Esophagus squamous epithelium (tissue), 5 donors: ENCODE measurements at places on chromosomes 6 and 20.

GRCh38 chr6:4778086-4778485 is 1.9 kb downstream of the CDYL start:
- DNase-seq, result no peak

DNA sequence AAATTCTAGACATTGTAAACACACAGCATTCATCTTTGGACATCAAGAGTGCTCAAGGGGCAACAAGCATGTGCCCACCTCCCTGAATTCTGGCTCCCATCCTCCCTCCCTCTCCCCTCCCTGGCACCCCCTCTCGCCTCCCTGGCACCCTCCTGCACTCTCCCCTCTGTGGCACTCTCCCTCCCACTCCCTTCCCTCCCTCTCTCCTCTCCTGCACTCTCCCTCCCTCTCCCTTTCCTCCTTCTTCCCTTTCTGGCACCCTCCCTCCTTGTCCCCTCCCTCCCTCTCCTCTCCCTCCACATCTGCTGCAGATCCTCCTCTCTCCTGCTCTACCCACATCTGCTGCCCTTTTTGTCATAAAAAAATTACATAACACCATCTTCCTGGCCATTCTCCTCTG is 113.0 kb upstream of the SLC22A23 start:
- no peak for DNase-seq

DNA sequence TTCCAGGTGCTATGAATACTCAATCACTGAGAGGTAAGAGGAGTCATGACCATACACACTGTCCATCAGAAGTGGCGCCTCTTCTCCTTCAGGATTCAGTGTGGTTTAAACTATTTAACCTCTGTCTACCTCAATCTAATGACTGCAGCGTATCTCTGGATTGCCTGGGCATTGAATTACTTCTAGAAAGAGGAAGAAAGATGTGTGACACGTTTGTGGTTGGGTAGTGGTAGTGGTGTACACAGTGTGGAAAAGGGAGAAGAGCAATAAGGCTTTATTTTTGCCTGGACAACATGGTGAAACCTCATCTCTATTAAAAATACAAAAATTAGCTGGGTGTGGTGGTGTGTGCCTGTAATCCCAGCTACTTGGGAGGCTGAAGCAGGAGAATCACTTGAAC is 38.0 kb upstream of the ECHDC1 start:
- DNase-seq, result no peak

GRCh38 chr6:35522660-35523658 is 10.3 kb upstream of the TULP1 start:
- no peak for DNase-seq

DNA sequence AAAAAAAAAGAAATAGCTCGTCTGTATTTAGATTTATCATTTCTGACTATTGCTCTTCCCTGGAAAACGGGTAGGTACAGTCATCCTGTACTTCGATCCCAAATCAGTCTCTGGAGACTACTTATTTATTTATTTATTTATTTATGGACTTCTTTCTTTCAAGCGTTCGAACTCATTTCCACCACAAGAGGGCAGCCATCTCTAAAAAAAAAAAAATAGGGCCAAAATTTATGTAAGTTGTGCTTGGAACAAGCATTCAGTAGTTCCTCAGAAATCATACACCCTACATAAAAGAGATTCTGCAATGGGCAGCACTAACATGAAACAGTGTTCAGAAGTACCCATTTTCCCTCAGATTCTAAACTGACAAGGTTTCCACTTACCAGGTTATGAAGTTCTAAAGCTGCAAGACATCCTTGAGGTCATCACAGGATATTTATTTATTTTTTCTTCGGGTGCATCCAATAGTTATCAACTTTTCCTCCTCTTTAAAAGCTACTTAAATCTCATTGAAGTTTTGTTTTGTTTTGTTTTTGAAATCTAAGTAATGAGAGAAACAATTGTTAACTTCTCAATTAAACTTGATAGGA is 1.9 kb upstream of the BMP2 start:
- no peak for DNase-seq

- no peak for DNase-seq
Observed at GRCh38 chr6:37033819-37034795, 28.7 kb downstream of the FGD2 start.

DNA sequence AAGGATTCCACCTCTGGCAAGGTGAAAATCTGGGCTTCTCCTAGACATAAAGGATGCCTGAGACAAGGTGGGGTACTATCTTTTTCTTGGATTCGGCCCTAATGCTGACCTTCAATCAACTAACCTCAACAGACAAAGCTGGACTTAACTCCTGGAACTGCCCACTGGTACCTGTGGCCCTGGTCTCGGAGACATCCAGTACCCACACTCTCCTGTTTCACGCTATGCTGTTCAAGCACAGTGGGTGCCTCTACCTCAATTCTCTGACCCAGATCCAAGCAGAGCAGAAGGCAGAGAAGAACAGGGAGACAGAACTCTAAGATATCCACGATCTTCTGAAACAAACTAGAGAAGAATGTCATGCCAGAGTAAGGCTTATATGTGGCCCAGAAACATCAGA is 189.8 kb upstream of the FOXQ1 start:
- no peak for DNase-seq

- no peak for DNase-seq
Observed at GRCh38 chr6:122248844-122249243, 150.6 kb upstream of the HSF2 start.

- no peak for DNase-seq
Observed at GRCh38 chr6:130825772-130826441, 1.3 kb upstream of the SMLR1 start.

GRCh38 chr6:132063204-132063603 is 112.0 kb upstream of the CCN2 start:
- DNase-seq, result no peak

- no peak for DNase-seq
Observed at GRCh38 chr6:144660561-144661115, 375.5 kb downstream of the UTRN start.

- no peak for DNase-seq
Observed at GRCh38 chr6:116287689-116288282, 8.1 kb upstream of the TSPYL1 start.

DNA sequence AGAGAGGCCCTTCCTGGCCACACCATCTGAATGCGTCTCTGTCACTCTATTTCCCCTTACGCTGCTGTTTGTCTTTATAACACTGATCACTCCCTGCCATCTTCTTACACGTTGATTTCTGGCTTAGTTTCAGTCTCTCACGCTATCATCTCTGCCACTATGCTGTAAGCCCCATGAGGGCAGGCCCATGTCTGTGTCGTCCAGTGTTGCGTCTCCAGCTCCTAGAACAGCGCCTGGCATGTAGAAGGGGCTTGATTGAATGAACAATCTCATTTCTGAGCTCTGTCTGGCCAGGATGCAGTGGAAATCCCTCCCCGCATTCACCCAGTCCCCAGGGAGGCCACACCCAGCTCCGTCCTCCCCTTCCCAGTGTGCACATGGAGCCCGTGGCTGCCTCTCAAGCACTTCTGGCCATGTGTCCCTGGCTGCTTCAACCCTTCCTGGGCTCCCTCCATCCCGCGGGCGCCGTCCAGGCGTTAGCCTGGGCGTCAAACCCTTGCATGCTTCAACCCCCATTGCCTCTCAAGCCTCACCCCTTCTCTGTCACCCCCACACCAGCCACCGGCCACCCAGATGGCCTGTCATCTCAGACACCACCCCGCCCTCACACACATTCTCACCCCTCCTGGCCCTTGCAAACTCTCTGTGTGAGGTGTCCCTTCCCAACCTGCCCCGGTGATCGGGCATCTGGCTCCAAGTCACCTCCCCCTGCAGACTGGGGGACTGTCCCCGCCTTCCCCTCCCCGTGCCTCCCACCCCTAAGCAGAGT is 71.1 kb downstream of the SRC start:
- no peak for DNase-seq

DNA sequence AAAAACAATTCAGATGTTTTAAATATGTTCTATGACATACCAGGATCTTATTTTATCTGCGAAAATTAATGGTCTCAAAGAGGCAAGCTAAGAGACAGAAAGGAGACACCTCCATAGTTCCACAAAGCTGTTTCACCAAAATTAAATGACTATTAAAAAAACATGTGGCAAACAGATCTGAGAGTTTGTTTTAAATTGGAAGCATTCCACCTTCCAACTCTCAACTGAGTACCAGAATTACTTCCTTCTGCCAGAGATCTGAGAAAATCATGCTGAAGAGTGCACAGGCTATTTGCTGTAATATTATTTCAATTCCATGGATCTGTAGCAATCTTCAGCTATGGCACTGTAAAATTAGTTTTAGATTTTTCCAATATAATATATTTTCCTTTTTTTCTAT is 669.5 kb upstream of the MARCKS start:
- no peak for DNase-seq

GRCh38 chr6:152323376-152323775 is 313.8 kb downstream of the SYNE1 start:
- no peak for DNase-seq

- no peak for DNase-seq
Observed at GRCh38 chr6:32108094-32108627, 977 bp downstream of the TNXB start.

DNA sequence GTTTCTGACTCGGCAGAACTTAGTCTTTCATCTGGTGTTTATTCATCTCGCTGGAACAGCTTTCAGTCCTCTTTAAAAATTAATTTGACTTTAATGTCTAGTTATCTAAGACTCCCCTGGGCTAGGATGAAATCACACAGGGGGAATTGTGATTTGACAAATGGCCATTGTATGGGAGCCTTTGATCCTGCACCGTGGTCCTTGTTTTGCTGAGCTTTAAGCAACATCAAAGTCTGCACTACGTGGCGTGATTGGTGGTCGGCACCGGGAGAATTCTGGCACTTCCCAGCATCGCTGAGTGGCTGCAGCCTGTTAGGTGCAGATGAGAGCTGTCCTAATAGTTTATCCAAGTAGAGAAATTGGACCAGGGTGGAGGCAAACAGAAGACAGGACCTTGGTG is 146.9 kb downstream of the TBC1D7 start:
- DNase-seq, result no peak

GRCh38 chr6:19153270-19153980 is 683.7 kb upstream of the ID4 start:
- DNase-seq, result no peak

GRCh38 chr20:10074513-10074912 is 39.7 kb downstream of the ANKEF1 start:
- DNase-seq, result no peak

DNA sequence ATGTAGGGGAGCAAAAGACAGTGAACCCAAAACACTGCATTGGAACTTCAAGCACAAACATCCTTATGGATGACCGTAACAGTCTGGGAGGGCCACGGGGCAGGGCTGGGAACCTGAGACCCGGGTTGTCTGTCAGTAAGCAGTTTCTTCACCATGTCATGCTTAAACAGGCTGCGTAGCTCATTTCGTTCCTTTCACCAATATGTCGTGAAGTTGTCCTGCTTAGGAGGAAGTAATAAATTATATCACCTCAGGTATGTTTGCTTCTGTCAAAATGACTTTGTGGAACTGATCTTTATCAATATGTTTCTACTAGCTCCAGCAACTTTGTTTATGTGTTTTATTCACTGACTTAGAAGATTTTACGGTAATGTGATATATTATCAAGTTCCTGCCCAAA is 12.4 kb upstream of the MAK start:
- DNase-seq, result no peak

DNA sequence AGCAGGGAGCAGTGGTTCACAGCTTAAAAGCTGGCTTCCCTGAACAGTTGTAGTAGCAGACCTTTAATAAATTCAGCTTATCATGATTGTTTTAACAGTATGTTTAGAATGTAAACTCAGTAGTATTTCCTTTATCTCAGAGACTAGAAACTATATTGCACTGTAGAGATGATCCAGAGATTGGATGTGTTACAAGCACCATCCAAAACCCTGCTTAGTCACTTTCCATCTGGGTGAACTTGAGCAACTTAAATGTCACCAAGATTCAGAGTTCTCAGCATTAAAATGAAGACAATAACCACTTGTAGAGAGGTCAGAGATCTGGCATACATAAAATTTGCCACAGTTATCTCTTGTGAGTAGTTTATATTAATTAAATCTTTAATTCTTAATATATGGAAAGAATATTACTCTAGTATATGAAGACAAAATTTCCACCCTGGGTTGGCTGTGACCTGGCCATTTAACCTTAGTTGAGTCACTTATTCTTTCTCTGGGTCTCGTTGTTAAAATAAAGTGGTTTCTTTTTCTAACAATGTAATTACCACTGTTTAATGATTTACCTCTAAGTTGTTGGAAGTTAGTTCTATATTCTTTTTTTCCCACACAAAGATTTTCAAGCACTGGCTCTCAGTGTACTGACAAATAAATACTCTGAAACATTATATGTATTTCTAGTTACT is 239.2 kb upstream of the FKBP1C start:
- no peak for DNase-seq

- DNase-seq, result no peak
Observed at GRCh38 chr6:51466427-51466826, 621.0 kb downstream of the PKHD1 start.

DNA sequence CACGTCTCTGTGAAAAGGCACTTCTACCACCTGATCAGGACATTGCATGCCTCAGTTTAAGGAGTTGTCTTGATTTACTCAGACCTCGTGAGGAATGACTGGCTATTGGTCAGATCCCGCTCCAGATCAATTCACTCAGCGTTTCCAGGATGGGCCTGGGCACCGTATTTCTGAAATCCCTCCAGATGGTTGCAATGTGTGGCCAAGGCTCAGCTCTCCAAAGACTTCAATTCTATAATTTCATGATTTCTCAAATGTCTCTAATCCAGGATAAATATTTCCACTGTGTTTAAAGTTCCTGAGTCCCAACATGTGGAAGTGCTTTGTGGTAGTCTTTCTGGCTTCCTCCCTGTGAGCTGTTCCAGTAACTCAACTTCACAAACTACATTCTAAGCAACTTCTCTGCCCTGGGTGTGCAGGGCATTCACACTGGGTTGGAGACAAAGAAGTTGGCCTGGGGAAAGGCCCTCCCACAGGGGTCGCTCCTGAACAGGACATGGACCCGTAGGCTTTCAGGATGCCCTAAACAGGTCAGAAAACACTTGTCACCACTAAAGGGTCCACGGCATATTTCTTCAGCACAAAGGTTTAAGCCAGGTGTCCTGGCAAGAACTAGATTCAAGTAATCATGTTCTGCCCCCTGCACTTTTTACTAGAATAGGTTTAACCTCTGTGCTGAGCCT is 212.1 kb downstream of the WDR27 start:
- no peak for DNase-seq

GRCh38 chr6:109349419-109349987 is 32.8 kb downstream of the CD164 start:
- DNase-seq, result no peak

DNA sequence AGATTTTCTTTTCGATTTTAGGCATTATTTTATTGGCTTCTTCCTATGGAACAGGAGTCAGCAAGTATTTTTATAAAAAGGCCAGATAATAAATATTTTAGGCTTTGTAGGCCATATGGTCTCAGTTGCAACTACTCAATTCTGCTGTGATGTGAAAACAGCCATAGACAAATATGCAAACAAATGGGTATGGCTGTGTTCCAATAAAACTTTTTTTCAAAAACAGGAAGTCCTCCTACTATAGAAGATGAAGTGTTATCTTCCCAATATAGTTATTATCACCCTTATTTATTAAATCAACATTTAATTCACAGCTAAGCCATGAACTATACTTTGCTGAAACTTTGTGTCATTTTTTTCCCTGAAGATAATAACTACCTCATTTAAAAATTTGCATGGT is 57.2 kb downstream of the CHD6 start:
- DNase-seq, result no peak

GRCh38 chr20:58753267-58753921 is 60.8 kb downstream of the NPEPL1 start:
- no peak for DNase-seq
